Neuronal stem cell (in vitro differentiated cells): ENCODE measurements at places on chromosomes 5 and 9.

DNA sequence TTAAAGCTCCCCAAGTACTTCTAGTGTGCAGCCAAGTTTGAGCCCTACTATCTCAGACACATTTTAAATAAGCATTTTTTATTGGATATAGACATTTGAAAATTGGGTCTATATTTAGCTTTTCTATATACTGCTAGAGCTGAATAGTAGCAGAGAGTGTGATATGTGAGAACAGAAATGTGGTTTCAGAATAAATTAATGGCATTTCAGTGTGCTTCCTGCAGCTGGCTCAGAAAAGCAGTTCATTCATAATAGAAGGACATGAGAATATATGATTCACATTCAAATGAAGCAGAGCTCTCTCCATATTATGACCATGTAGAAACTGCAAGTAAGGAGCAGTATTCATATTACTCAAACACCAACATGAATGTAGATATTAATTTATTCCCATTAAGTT is 464.0 kb downstream of the PTPRD start:
- H3K36me3 ChIP-seq: no peaks in the 10 kb centered on the region
- H3K4me1 ChIP-seq: peaks cover 3% of the 10 kb centered on the region
- no peaks in the 10 kb centered on the region for H3K27me3 ChIP-seq
- no peak for DNase-seq
- no peak overlapping the region for H3K27ac ChIP-seq

DNA sequence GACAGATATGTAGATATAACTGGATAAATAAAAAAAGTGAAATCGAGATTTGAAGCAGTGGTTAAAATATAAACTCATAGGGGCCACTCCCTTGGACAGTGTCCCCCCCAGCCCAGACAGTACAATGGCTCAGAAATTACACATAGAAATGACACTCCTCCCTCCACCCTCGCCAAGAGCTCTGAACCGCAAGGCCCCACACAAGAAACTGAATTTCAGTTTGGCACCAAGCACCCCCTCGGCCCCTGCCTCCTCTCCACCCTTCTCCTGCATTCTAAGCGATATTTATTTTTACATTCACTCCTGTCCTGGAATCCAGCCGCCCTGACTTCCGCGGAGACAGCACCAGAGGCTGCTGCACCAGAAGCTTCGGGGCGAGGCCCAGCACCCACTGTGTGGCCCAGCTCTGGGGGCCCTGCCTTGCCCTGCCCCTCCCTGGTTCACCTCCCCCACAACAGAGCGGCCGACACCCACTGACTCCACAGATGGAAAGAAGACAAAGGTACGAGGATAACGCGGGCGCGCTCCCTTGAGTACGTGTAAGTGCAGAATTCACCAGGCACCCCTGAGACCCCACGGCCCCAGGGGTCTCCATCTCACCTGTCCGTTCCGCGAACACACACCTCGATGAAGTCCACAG is 11.0 kb downstream of the STC2 start:
- H3K27me3 ChIP-seq: no peaks in the 10 kb centered on the region
- H3K4me3 ChIP-seq: no peak overlapping the region
- peaks cover 15% of the 10 kb centered on the region for H3K36me3 ChIP-seq

DNA sequence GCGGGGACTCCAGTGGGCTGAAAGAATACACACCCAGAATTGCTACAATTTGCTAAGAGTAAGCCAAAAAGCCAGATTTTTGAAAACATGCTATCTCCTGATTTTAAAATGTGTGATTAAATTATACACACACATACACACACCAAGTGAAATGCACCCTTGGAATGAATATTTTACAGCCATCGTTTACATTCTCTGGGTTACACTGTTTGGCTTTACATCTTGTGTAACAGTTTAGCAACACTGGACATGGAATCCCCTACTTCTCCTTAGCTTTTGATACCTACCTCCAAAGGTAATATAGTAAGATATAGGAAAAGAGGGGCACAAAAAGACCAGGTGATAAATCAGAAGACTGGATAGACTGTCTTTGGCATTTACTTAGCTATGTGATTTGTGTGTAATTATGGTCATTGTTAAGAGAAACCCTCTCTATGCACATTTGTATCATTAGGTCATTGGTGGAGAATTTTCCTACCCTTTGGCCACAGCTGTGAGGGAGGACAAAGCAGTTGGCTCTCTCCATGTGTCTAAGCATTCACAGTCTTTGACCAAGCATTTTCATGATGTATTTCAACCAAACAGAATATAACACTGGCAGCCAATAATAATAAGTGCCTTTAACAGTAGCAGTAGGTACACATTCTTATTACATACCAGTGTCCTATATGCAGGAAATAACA is 7.6 kb downstream of the SVEP1 start:
- H3K36me3 ChIP-seq: no peaks in the 10 kb centered on the region
- no peak overlapping the region for H3K27ac ChIP-seq
- no peak for DNase-seq
- H3K27me3 ChIP-seq: no peaks in the 10 kb centered on the region
- H3K4me3 ChIP-seq: no peak overlapping the region

- DNase-seq: no peak
- no peaks in the 10 kb centered on the region for H3K27me3 ChIP-seq
- no peak overlapping the region for H3K27ac ChIP-seq
Observed at GRCh38 chr5:1172670-1173404, 28.6 kb upstream of the SLC6A19 start.

GRCh38 chr9:111190347-111190746 is 139.7 kb downstream of the OR2K2 start:
- H3K27me3 ChIP-seq: no peaks in the 10 kb centered on the region
- H3K4me1 ChIP-seq: no peaks in the 10 kb centered on the region
- H3K4me3 ChIP-seq: no peak overlapping the region
- H3K36me3 ChIP-seq: no peaks in the 10 kb centered on the region
